ENCODE measurements at places on chromosomes 13 and 19.

GRCh38 chr13:42997381-42997780 is 5.3 kb upstream of the EPSTI1 start:
- no peak for DNase-seq

- DNase-seq = no peak
Observed at GRCh38 chr13:21481359-21481758, 22.3 kb upstream of the ZDHHC20 start.

- DNase-seq = no peak
Observed at GRCh38 chr13:111139452-111139851, 24.3 kb downstream of the ARHGEF7 start.

GRCh38 chr19:56751078-56751489 is 79.5 kb upstream of the ZNF835 start:
- DNase-seq = no peak

DNA sequence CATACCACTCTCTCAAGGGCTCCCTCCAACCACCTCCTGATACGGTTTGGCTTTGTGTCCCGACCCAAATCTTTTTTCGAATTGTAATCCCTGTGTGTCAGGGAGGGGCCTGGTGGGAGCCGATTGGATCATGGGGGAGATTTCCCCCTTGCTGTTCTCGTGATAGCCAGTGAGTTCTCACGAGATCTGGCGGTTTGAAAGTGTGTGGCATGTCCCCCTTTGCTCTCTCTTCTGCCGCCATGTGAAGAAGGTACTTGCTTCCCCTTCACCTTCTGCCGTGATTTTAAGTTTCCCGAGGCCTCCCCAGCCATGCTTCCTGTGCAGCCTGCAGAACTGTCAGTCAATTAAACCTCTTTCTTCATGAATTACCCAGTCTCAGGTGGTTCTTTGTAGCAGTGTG is 34.7 kb upstream of the SLC15A1 start:
- no peak for DNase-seq

GRCh38 chr13:44273991-44274770 is 99.4 kb upstream of the SERP2 start:
- no peak for DNase-seq

DNA sequence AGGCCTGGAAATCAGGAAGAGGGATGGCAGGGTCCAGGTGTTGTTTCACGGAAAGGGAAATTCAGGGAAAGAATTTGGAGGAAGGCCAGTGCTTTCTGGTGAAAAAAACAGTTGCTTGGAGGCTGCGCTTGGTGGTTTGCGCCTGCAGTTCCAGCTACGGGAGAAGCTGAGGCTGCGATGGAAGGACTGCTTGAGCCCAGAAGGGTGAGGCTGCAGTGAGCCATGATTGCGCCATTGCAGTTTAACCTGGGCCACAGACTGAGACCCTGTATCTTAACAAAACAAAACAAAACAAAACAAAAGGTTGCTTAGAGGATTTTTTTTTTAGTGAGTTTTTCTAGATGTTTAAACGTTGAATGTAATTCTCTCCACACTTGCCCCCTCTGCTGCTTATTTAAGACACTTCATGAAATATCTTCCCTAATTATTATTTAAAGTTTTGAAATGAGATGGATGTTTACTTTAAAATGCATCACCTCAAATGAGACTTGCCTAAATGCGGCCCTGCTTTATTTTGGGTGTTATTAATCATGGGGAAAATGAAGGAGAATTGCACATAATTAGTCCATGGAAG is 75.4 kb upstream of the TRPC4 start:
- no peak for DNase-seq

- no peak for DNase-seq
Observed at GRCh38 chr13:94480672-94481145, 1.2 kb upstream of the DCT start.

- no peak for DNase-seq
Observed at GRCh38 chr13:52933099-52933498, 84.7 kb upstream of the PCDH8 start.

GRCh38 chr13:101545521-101545920 is 93.0 kb downstream of the ITGBL1 start:
- DNase-seq = no peak

DNA sequence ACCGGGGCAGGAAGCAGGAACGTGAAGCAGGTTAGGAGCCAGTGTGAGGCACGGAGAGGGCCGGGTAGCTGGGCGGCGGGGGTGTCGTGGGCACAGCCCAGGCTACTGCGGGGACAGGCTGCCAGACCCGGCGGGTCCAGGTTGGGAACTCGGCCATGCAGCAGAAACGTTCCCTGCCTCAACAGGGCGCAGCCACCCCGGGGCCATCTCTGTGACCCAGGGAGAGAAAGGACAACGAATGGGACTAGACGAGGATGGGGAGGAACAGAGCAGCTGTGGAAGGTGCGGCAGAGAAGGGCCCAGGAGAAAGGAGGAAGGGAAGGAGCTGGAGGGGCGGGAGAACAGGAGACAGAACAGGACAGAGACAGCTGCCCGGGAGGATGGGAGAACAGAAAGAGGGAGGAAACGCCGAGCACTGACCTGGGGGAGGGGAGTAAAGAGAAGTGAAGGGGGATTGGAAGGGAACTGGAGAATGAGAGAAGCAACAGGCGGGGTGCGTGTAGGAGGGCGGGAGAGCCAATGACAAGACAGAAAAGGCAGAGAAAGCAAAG is 12.9 kb upstream of the GARIN5A start:
- DNase-seq = no peak

- no peak for DNase-seq
Observed at GRCh38 chr19:892243-892893, 619 bp downstream of the MED16 start.

DNA sequence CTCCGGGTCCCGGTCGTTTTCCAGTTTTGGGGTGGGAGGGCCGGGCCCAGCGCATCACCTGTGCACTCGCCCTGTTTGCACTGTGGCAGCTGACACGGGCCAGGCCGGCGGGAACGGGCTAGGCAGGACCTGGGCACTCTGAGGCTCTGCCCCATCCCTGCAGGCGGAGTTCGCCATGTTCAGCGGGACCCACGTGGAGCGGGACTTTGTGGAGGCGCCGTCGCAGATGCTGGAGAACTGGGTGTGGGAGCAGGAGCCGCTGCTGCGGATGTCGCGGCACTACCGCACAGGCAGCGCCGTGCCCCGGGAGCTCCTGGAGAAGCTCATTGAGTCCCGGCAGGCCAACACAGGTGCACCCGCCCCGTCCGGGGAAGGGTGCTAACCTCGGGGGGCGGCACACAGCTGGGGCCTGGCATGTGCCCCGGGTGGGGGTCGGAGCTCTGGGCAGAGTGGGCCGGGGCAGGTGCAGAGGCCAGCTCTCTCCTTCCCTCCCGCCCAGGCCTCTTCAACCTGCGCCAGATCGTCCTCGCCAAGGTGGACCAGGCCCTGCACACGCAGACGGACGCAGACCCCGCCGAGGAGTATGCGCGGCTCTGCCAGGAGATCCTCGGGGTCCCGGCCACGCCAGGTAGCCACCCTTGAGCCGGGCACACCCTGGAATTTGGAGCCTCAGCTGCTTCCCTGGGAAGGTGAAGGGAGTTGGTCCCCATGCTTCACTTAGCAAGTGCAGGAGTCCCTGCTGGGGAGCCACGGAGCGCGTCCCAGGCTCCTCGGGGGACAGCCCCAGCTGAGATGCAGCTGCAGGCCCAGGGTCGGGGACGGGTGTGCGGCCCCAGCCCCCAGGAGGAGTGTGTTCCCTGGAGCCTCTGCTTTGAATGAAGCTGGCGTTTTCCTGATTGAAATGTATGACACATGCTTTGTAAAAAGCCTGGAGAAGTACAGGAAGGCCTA is 9.3 kb upstream of the ZNF554 start:
- DNase-seq = no peak

DNA sequence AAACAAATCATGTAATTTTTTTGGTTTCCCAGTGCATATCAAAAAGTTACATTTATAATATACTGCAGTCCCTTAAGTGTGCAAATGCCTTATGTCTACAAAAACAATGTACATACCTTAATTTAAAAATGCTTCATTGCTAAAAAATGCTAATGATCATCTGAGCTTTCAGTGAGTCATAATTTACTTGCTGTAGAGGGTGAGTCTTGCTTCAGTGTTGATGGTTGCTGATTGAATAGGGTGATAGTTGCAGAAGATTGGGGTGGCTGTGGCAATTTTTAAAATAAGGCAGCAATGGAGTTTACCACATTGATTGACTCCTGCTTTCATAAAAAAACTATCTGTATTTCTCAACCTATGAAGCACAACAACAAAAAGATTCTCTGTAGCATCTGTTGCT is 613.9 kb downstream of the TBC1D4 start:
- DNase-seq = no peak

DNA sequence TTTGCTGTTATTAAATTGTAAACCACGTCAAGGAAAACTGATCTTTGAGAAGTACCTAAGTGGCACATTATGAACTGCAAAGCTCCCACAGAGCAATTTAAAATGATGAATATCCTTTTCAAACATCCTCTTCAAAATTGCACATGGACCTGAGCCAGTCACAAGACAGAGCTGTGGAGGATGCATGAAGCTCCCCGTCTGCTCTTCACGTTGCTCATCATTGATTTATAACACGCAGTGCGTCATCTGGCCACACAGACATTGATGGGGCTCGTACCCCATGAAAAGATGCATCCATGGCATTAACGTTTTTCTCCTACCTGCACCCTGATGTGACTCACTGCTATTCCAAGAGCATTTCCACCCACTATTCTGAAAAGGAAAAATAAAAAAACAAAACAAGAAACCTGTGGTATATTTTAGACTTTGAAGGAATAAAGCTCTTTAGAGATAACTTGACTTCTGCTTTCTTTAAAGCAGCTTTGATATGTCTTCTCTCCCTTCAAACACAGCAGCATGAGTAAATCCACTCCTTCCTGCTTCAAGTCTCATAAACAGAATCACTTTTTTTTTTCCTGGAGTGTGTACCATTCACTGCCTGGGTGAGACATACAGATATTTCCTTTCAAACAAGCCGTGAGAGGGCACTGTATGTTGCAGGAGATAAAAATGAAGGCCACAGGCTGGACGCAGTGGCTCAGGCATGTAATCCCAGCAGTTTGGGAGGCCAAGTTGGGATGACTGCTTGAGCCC is 7.2 kb upstream of the SERTM1 start:
- DNase-seq = no peak

- DNase-seq = peak; percentile 70
Observed at GRCh38 chr19:10699650-10700335, 1.4 kb upstream of the QTRT1 start.

GRCh38 chr13:108496362-108497210 is 132.8 kb upstream of the MYO16 start:
- DNase-seq = no peak

DNA sequence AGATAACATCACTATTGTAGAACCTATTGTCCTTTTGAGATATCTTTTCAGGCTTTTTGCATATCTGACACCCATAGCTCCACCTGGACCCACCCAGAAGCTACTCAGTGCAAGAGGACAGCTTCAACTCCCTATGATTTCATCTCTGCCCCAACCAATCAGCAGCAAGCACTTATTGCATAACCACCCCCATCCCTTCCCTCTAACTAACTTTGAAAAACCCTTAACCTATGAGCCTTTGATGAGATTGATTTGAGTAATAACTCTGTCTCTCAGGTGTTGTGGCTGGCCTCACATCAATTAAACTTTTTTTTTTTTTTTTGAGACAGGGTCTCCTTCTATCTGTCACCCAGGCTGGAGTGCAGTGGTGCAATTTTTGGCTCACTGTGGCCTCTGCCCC is 13.4 kb upstream of the MTRF1 start:
- DNase-seq = no peak

DNA sequence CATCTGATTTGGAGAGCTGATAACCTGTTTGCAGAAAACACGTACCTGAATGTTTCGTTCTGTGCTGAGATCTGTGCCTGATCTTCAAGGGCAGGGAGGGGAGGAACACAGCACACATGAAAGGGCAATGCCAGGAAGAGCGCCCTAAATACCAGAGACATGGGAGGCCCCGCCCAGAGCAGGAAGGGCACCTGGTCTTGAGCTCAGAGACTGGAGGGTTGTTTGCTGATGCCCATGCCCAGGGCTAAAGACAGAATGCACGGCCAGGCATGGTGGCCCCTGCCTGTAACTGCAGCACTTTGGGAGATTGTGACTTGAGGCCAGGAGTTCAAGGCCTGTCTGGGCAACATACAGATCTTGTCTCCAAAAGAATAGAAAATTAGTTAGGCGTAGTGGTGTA is 183.2 kb downstream of the TUBA3C start:
- no peak for DNase-seq

GRCh38 chr13:101552786-101553185 is 100.3 kb downstream of the ITGBL1 start:
- no peak for DNase-seq

GRCh38 chr19:52094526-52095130 is 937 bp downstream of the ZNF841 start:
- DNase-seq = no peak

- DNase-seq = peak; percentile 7
Observed at GRCh38 chr13:52010890-52011631, at the start of gene ATP7B. Gene ATP7B (minus strand): TSS chr13:52011450. CDS start chr13:52011337, 113 bp downstream.

DNA sequence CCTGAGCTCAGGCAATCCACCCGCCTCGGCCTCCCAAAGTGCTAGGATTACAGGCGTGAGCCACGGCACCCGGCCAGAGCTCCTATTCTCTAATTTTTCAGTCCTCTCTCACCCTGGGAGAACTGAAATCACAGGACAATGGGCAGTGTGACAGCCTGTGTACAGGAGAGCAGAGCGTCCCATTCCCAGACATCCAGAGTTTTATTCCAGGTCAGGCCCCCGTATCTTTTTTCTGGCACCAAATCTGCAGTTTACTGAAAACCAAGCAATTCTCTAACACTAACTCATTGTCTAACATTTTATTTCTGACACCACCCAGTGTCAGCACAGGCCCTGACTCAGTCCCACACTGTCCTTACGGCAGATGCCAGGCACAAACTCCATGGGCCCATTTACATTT is 6.7 kb downstream of the ZNF708 start:
- no peak for DNase-seq

GRCh38 chr13:110062077-110062776 is 244.7 kb downstream of the COL4A1 start:
- DNase-seq = no peak

GRCh38 chr19:19860756-19861390 is 4.8 kb upstream of the ZNF253 start:
- DNase-seq = no peak

All from stimulated activated CD4-positive, alpha-beta T cell treated with anti-CD3 and anti-CD28 coated beads, Interleukin-4, amount 100 ng/mL, for 48 hours (primary cell).